Left ventricle myocardium inferior (tissue), 1 donor: ENCODE measurements at places on chromosomes 2 and 18. TPM values are rescaled to one million over a fixed set of nuclear protein-coding genes. Genes with fewer than 3 reads are reported as not detected.
A peak's percentile ranks its signal among the peaks of the same experiment; 100 is the strongest.

GRCh38 chr2:7792031-7792651 lies 874.9 kb downstream of the RNF144A start:
- no peak overlapping the region for H3K4me3 ChIP-seq
- H3K27me3 ChIP-seq: no peaks in the 10 kb centered on the region
- H3K27ac ChIP-seq: no peak overlapping the region
- H3K4me1 ChIP-seq: no peaks in the 10 kb centered on the region

- H3K4me1 ChIP-seq: no peaks in the 10 kb centered on the region
- DNase-seq: no peak
- H3K27ac ChIP-seq: no peak overlapping the region
- no peak overlapping the region for H3K4me3 ChIP-seq
- no peaks in the 10 kb centered on the region for H3K36me3 ChIP-seq
Measured at GRCh38 chr2:113092864-113093612, 25.3 kb downstream of the IL1F10 start.

DNA sequence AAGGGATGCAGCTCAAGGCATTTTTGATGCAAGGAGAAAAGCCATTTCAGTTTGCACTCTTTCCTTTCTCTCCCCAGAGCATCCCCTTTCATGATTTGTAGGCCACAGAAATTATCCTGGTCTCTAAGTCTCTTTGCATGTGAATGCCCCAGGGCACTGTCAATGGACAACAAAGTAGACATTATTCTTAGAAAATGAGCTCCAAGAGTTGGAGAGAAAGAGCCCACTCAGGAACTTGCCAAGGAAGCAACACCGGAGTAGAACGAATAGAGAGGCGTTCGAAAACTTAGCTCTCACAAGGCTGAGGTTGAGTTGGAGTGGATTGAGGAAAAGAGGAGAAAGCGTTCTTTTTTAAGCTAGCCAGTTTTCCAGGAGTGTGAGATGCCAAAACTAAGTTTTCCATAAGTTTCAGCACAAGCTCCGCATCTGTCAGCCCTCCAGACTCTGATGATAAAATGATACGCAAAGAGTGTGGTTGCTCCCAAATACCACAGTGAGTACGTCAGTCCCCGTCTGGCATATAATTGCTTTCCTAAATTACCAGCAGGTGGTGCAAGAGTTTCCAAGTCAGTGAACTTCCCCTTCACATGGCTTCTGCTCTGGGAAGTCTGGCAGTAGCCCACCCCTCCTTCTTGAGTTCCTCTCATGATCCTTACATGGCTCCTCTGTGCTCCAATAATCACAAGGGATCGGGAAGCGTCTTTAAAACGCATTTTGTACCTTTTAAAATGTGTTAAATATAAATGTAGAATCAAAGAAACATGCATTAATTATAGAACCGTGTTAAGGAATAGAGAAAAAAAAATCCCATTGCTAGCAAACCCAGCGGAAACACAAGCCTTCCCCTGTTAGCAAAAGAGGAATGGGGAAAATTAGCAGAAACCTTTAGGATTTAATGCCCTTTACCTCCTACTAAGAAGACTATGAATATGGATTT lies 1060.6 kb upstream of the FANCL start:
- peaks cover 5% of the 10 kb centered on the region for H3K27me3 ChIP-seq
- no peak for DNase-seq
- no peak overlapping the region for H3K27ac ChIP-seq
- H3K4me1 ChIP-seq: no peaks in the 10 kb centered on the region
- H3K4me3 ChIP-seq: no peak overlapping the region
- no peaks in the 10 kb centered on the region for H3K36me3 ChIP-seq

DNA sequence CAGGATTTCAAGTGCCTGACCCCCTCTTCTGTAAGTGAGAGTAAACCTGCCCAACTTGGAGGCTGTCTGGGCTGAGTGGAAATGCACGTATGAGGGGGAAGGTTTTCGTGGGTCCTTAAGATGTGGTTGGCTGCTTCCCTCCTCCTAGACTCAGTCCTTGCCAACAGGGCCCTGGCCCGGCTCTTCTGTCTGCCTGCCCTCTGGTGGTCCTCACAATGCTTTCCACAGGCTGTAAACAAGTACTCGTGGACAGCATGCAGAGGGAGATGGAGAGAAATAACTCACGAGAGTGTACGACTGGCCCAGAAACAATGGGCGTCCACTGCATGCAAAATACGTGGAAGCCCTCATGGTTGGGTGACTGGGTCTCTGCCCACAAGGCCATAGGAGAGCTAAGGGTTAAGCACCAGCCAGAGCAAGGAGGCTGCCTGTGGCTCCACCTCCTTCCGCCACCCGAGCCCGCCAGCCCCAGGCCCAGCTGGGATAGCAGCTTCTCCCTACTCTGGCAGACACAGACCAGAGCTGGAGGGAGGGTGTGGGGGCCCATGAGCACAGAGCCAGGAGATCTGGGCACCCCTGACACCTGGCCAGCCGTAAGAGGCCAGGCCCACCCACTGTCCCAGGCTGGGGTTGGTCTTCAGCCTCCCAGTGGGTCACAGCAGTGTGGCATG lies 17.0 kb upstream of the ARHGEF4 start:
- no peak for DNase-seq
- H3K4me1 ChIP-seq: peaks cover 13% of the 10 kb centered on the region
- peak overlapping the region; percentile 25 for H3K4me3 ChIP-seq
- peak overlapping the region; percentile 81 for H3K27ac ChIP-seq
- peaks cover 31% of the 10 kb centered on the region for H3K27me3 ChIP-seq
- no peaks in the 10 kb centered on the region for H3K36me3 ChIP-seq

- no peak for DNase-seq
- no peaks in the 10 kb centered on the region for H3K36me3 ChIP-seq
- no peak overlapping the region for H3K27ac ChIP-seq
- H3K27me3 ChIP-seq: no peaks in the 10 kb centered on the region
Measured at GRCh38 chr2:100611079-100612029, 48.6 kb downstream of the PDCL3 start.

The CCDC150 gene
- 0.66 TPM for total RNA-seq

The UPP2 gene
- total RNA-seq: not detected

The CHRND gene
- total RNA-seq: not detected

The GPR35 gene
- 1.3 TPM for total RNA-seq

The SERPINB7 gene
- not detected for total RNA-seq
